Large intestine (tissue), 12 donors: ENCODE measurements at places on chromosomes 7 and 10. TPM values are rescaled to one million over a fixed set of nuclear protein-coding genes. Genes with fewer than 3 reads are reported as not detected.

WNT8B gene
- 0.09 TPM for polyA plus RNA-seq

GIMAP1 gene
- 2.2 TPM for polyA plus RNA-seq

DNA sequence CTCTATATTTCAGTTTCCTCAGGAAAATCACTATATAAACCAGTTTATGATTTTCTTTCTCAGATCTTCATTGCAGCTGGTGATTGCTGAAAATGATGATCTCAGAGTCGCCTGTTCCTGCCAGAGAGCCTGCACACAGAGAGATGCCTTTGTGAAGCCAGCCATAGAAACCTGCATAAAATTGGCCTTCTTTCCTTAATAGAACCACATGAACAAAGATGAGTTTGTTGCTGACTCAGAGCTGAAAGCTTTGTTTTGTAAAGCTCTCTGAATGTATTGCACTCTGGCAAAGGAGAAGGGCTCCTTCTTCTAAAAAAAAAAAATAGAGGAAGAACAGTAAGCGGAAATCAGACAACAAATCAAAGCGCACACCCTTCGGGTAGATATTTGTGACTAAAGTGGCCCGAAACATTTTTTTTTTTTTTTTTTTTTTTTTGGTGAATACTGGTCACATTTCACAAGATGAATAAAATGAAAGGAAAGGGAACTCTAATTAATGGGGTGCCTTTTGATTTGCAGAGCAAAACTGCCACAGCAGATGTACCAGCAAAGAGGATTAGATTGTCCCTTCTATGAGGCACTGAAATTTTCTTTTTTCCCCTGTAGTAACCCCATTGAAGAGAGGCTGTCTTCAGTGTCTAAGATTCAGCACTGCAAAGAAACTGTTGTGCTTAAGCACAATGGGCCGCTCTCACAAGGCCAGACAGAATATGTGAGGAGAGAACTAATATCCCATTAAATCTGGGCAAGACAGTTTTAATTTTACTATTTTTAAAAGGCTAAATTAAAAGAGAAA lies 75.1 kb upstream of the PTPRZ1 start:
- H3K27me3 ChIP-seq, result no peaks in the 10 kb centered on the region
- no peak overlapping the region for H3K27ac ChIP-seq
- H3K4me3 ChIP-seq, result no peak overlapping the region
- H3K4me1 ChIP-seq, result no peaks in the 10 kb centered on the region
- no peaks in the 10 kb centered on the region for H3K36me3 ChIP-seq
- DNase-seq, result no peak

- no peaks in the 10 kb centered on the region for H3K27me3 ChIP-seq
- peaks cover 4% of the 10 kb centered on the region for H3K4me1 ChIP-seq
- DNase-seq, result no peak
- no peaks in the 10 kb centered on the region for H3K36me3 ChIP-seq
Observed at GRCh38 chr10:128630787-128631252, 504.6 kb upstream of the MKI67 start.

DNA sequence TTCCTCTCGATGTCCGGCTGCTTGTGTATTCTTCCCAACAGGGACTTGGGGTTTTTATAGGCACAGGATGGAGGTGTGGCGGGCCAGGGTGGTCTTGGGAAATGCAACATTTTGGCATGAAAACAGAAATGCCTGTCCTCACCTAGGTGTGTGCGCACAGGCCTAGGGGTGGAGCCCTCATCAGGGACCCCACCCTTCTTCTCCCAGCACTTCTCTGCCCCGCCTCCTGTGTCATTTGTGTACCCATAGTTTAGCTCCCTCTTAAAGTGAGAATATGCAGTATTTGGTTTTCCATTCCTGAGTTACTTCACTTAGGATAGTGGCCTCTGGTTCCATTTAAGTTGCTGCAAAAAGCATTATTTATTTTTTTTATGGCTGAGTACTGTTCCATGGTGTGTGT lies 90.2 kb upstream of the ITGB1 start:
- H3K4me3 ChIP-seq, result no peak overlapping the region
- no peaks in the 10 kb centered on the region for H3K27me3 ChIP-seq
- H3K36me3 ChIP-seq, result no peaks in the 10 kb centered on the region
- H3K27ac ChIP-seq, result no peak overlapping the region
- no peak for DNase-seq

DNA sequence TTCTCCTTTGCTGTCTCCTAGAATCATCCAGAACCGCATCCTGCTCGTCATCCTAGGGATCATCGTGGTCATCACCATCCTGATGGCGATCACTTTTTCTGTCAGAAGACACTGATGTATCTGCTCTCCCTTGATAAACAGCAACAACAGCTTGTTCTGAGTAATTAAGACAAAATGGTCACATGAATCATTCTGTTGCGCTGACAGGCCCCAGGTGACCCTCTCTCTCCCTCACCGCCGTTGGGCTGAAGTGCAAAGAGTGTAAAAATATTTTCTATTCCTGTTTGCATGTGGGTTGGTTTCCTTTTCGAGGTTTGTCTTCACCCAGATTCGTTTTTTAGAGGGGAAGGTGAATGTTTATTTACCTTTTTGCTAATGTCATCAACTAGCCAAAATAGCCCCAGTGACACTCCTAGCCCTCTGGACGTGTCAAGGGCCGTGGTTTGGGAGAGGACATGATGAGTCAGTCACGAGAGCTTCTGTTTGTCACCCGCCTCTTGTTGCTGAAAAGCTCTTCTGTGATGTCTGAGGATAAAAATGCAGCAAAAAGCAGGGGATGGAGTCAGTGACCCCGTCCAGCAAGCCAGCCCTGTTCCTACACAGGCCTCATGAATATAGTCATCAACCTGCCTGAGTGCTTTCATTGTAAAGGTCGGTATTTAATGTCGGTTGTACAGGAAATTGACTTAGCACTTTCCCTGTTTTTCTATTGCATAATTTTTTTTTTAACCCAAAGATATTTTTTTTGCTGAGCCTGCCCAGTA lies 134.6 kb upstream of the TCF7L2 start:
- no peaks in the 10 kb centered on the region for H3K27me3 ChIP-seq
- no peak overlapping the region for H3K27ac ChIP-seq
- DNase-seq, result no peak
- H3K4me3 ChIP-seq, result no peak overlapping the region
- peaks cover 6% of the 10 kb centered on the region for H3K4me1 ChIP-seq
- H3K36me3 ChIP-seq, result no peaks in the 10 kb centered on the region

DNA sequence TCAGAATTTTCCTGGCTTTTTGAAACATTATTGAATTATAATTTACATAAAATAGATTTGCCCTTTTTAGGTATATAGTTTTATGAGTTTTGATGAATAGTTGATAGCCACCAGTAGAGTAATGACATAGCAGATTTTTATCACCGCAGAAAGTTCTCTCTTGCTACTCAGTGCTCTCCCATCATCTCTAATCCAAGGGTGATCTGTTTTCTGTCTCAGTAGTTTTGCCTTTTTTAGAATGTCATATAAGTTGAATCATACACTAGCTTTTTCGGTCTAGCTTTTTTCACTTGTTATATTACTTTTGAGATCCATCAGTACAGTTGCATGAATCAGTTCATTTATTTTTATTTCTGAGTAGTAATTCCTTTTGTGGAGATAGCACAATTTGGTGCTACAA lies 17.9 kb downstream of the RSBN1L start:
- H3K27ac ChIP-seq, result no peak overlapping the region
- DNase-seq, result no peak
- no peaks in the 10 kb centered on the region for H3K27me3 ChIP-seq
- H3K4me1 ChIP-seq, result no peaks in the 10 kb centered on the region
- H3K36me3 ChIP-seq, result peaks cover 15% of the 10 kb centered on the region

DNA sequence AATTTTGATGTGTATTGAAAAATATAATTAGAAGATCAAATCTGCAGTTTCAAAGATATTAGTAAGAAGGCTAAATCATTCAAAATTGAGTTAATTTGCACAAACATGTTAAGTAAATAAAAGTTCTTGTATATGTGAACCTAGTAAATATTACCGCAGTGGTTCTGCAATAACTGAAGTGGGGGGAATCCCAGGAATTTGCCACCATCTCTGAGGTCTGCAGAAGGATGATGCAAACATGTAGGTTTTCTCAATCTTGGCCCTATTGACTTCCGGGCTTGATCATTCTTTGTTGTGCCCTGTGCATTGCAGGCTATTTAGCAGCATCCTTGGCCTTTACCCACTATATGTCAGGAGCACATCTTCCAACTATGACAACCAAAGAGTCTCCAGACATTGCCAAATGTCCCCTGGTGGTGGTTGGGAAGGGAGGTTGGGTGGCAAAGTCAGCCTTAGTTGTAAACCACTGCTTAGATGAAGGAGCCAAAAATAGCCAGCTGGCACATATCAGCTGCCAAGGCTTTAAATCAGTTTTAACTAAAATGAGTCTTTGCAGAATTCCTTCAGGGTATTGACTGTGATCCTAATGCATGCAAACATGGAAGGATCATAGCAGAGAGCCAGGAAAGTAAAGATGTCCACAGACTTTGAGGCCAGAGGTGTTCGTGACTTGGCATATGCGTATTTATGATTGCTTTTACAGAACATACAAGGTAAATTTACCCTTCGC lies 146.3 kb downstream of the TRIL start:
- no peak overlapping the region for H3K27ac ChIP-seq
- no peaks in the 10 kb centered on the region for H3K27me3 ChIP-seq
- no peaks in the 10 kb centered on the region for H3K4me1 ChIP-seq
- no peak for DNase-seq
- no peak overlapping the region for H3K4me3 ChIP-seq

- no peak overlapping the region for H3K4me3 ChIP-seq
- H3K4me1 ChIP-seq, result no peaks in the 10 kb centered on the region
- H3K27ac ChIP-seq, result no peak overlapping the region
- no peaks in the 10 kb centered on the region for H3K36me3 ChIP-seq
- no peak for DNase-seq
Observed at GRCh38 chr10:94397549-94398370, 4.6 kb upstream of the TBC1D12 start.

DNA sequence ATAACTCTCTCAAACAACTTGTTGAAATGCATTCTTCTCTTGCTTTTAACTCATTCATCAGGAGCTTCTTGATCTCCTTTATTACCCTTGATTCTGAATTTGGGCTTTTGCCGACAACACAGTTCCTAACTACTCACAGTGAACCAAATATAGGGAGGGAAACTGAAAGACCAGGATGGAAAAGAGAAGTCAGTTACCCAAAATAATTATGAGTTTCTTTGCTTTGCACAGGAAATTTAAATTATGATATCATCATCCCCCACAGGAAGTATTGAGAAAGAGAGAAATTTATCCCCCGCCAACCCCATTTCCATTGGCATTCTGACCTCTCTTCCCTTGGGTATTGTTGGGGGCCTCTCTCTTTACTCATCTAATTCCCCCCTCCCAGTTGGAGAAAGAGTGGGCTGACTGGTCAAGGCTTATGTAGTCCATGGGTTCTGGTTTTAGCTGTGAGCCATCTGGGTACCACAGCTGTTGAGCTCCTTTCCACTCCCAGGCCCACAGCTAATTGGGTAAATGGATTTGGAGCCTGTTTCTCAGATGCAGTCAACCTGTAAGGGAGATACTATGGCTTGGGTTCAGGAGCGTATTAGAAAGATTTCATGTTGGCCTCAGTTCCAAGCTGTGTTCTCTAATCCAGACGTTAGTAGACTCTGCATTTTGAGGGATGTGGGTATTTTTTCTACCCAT lies 109.0 kb downstream of the FZD1 start:
- no peak overlapping the region for H3K27ac ChIP-seq
- H3K4me1 ChIP-seq, result no peaks in the 10 kb centered on the region
- no peak overlapping the region for H3K4me3 ChIP-seq
- no peaks in the 10 kb centered on the region for H3K36me3 ChIP-seq
- no peak for DNase-seq

DNA sequence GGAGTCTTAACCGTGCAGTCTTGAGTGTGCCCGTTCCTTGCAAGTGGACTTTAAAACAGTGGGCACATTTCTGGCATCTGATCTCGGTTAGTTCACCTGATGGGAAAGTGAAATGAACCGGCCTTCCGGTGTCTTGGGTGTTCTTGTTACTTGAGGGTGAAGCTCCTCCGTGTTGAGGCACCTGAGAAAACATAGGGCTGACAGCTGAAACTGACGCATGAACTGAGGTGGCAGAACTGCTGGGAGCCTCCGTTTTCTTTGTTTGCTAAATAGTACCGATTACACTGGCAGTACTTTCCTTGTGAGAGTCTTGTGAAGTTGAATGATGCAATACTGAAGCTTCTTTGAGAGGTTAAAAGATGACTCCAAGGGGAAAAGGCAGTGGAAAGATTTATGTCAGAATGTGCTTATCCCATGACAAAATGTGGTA lies 62.8 kb upstream of the SAMD8 start:
- no peaks in the 10 kb centered on the region for H3K36me3 ChIP-seq
- no peak for DNase-seq
- no peak overlapping the region for H3K27ac ChIP-seq
- H3K4me3 ChIP-seq, result no peak overlapping the region
- peaks cover 6% of the 10 kb centered on the region for H3K27me3 ChIP-seq

GRCh38 chr10:89182894-89183293 lies 24.2 kb downstream of the CH25H start:
- H3K4me1 ChIP-seq, result no peaks in the 10 kb centered on the region
- no peak overlapping the region for H3K4me3 ChIP-seq
- H3K27ac ChIP-seq, result no peak overlapping the region
- no peak for DNase-seq
- H3K36me3 ChIP-seq, result no peaks in the 10 kb centered on the region

DNA sequence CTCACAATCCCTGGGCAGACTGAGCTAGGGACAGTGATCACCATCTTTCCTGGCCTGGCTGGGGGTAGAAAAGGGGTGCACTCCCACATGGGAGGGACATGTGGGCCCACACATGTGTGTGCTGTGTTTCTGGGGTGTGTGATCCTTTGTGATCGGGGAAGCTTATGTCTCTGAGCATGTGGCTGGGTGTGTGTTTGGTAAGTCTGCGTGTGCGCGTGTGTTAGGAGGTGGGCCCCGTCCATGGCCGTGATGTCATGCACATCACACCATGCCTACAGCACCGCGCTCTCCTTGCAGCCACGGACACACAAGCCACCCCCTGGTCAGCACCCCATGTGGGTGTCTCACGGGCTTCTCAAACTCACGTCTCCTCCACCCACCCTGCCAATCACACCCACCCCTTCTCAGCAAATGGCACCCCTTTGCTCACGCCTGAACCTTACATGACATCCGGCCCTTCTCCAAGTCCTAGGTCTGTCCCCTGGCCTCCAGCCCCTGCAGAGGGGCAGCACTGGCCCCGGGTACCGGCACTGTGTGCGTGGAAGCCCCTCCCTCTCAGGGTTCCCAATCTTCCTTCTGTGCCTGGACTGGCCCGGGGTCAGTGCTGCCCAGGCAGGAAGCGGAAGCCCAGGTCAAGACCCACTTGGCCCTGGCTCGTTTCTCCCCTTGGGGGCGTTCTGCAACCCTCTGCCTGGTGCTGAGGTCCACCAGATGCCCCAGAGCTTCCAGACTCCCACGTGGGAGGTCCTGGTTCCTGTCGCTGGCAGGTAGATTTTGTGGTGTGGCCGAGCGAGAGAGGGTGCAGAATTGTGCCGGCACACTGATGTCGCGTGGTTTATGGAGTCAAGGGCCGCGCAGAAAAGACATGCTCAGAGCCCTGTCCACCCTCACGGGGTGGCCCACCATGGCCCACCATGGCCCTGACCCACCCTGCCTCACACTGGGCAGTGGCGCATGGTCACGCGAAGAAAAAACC lies 12.6 kb downstream of the SLC29A4 start:
- DNase-seq, result no peak
- H3K27me3 ChIP-seq, result no peaks in the 10 kb centered on the region
- H3K27ac ChIP-seq, result no peak overlapping the region
- H3K4me1 ChIP-seq, result peaks cover 2% of the 10 kb centered on the region

HABP2 gene
- 27.7 TPM for polyA plus RNA-seq

WDR86 gene
- 12.0 TPM for polyA plus RNA-seq

ZNF282 gene
- polyA plus RNA-seq, result 25.1 TPM

ASZ1 gene
- not detected for polyA plus RNA-seq

GRCh38 chr10:115022733-115023132 lies 70.4 kb upstream of the ATRNL1 start:
- DNase-seq, result no peak
- no peaks in the 10 kb centered on the region for H3K27me3 ChIP-seq
- H3K36me3 ChIP-seq, result no peaks in the 10 kb centered on the region
- no peak overlapping the region for H3K27ac ChIP-seq
